ENCODE measurements at places on chromosomes 6 and 20.

GRCh38 chr20:52340036-52340634, 148.6 kb upstream of the ZFP64 start:
- no peak for DNase-seq

GRCh38 chr20:5770987-5771318, 20.8 kb downstream of the SHLD1 start:
- DNase-seq, result no peak

GRCh38 chr6:44856479-44856878, 469.0 kb downstream of the CDC5L start:
- DNase-seq, result no peak

- no peak for DNase-seq
Observed at GRCh38 chr6:39906318-39906761, 27.9 kb downstream of the MOCS1 start.

GRCh38 chr6:112225691-112226090, 28.7 kb downstream of the LAMA4 start:
- DNase-seq, result no peak

- no peak for DNase-seq
Observed at GRCh38 chr6:39561536-39562266, 163.5 kb downstream of the KIF6 start.

DNA sequence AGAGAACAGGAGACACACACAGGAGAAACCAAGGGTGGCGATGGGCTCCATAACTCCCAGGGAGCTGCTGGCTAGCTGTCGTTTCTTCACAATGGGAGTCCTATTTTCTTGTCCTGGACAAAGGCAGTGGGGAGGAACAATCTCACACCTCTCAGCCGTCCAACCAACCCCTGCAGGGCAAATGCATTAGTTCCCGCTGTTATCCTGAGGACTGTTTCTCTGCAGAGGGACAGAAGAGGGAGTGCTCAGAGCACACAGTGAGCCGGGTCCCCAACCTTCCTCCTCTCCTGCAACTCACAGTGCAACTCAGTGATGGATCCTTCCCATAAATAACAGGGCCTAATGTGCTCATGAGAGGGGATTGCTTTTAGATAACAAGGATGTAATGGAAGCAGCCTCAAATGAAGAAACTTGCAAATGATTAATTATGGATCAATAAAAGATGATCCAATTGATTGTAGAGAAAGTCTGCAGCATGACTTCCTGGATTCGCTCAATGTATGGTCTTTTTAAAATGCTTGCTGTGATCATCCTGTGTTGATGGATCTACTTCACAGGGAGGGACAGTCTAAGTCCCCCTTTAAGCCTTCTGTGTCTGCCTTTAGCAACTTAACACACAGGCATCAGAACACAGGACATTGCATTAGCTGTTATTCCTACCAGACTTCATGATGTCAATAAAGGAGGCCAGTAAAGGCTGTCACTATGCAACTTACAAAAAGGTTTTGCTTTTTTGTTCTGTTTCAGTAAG, 453.4 kb upstream of the AGPAT4 start:
- no peak for DNase-seq

DNA sequence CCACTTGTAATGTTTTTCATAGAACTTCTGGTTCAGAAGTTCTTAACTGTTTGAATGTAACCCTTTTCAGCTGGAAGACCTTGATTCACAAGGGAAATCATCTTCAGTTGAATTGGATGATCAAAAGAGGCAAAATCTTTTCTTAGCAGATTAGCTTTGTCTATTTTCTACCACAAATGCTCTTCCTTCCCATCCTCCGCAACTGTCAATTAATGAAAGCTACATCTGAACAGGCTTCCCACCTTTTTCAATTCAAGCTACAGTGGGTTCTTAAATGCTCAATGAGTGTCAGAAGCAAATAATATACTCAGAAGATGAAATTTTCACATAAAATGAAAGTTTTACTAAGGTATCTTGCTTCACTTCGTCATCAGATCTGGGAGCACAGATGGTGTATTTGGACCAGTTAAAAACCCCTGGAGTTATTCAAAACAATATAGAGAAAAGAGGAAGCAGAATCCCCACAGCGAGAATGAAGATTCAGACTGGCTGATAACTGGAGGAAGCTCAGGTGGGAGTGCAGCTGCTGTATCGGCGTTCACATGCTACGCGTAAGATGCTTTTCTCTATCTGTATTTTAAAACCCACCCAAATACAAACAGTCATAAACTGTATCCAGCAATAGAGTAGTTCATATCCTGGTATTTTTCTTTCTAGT, 19.4 kb downstream of the QRSL1 start:
- DNase-seq, result no peak

- DNase-seq, result no peak
Observed at GRCh38 chr6:33481192-33481591, 26.8 kb downstream of the ZBTB9 start.

DNA sequence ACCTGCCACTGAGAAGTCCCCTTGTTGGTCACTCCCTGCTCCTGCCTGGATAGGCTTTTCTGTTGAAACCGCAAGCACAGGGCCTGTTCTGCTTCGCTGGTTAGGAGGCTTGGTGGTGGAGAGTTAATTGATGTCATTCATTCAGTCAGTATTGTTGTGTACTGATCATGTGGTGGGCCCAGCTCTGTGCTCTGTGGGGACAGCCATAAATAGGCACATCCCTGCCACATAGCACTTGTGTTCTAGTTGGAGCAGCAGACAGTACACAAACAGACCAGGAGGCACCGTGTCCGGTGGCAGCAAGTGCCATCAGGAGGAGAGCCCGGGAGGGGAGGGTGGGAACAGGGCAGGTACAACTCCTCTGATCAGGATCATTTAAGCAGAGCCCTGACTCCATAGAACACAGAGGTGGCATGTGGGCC, 155.2 kb upstream of the INSM1 start:
- no peak for DNase-seq

DNA sequence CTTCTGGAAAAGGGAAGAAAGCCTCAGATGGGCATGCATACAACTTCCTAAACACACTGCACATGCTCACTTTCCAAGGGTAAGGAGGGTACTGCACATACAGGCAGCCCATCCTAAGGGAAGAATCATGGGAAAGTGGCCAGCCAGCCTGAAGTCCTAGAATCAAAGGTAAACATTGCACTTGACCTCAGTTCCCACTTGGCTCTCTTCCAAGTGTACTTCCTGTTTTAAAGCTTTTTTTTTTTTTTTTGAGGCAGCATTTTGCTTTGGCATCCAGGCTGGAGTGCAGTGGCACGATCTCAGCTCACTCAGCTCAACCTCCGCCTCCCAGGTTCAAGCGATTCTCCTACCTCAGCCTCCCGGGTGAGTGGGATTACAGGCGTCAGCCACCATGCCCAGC, 225.3 kb upstream of the EPHA7 start:
- DNase-seq, result no peak
